ENCODE measurements at places on chromosomes 13 and 19.

GRCh38 chr19:42092350-42092749 is 16.4 kb downstream of the ZNF574 start:
- no peaks in the 10 kb centered on the region for H3K36me3 ChIP-seq
- H3K27ac ChIP-seq = no peak overlapping the region

GRCh38 chr19:1849132-1849474 is 820 bp upstream of the REXO1 start:
- DNase-seq = no peak
- no peaks in the 10 kb centered on the region for H3K27me3 ChIP-seq
- no peak overlapping the region for H3K4me3 ChIP-seq
- peaks cover 2% of the 10 kb centered on the region for H3K36me3 ChIP-seq
- peaks cover 13% of the 10 kb centered on the region for H3K4me1 ChIP-seq

DNA sequence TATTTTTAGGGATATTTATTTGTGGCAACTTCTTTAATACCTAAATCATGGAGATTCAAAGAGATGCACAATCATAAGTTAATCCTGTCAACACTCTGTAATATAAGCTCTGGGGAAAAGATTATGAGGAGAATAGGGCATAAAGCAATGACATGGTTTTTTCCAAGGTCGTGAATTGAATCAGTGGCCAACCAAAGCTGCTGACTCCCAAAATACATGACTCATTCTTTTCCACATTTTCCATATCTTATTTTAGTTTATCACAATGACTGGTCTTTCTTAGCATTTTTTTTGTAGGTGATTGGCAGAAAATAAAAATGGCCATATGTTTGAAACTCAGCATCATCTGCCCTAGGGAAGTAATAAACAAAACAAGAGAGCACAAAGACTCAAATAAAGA is 28.5 kb upstream of the RBM26 start:
- H3K36me3 ChIP-seq = no peaks in the 10 kb centered on the region
- peak; percentile 37 for DNase-seq
- H3K27ac ChIP-seq = peak overlapping the region; percentile 90
- peaks cover 23% of the 10 kb centered on the region for H3K4me1 ChIP-seq

GRCh38 chr13:76330761-76331160 is 555.4 kb downstream of the KCTD12 start:
- H3K4me1 ChIP-seq = no peaks in the 10 kb centered on the region
- DNase-seq = no peak
- H3K27ac ChIP-seq = no peak overlapping the region
- no peak overlapping the region for H3K4me3 ChIP-seq
- H3K36me3 ChIP-seq = no peaks in the 10 kb centered on the region

DNA sequence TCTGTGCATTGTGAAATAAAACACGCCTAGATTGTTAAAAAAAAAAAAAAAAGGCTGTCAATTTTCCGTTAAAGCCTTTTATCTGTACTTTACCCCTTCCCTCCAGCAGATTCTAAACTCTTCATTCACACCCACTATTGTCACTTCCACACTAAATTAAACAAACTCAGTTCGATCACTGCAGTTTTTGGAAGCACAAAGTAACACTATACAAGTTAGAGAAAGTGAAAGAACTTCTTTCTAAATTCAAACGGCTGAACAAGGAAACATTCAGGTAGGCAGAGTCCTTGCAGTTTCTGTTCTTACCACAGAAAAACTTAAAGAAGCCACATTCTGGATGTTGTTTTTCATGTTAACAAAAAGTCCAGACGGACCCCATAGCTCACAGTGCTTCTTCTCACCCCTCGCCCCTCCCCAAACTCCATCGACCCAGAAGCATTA is 27.5 kb upstream of the UBE2L5 start:
- peaks cover 12% of the 10 kb centered on the region for H3K4me1 ChIP-seq
- DNase-seq = no peak
- peak overlapping the region; percentile 90 for H3K27ac ChIP-seq
- peak overlapping the region; percentile 82 for H3K4me3 ChIP-seq
- H3K27me3 ChIP-seq = peaks cover 13% of the 10 kb centered on the region
- no peaks in the 10 kb centered on the region for H3K36me3 ChIP-seq

- no peak overlapping the region for H3K27ac ChIP-seq
- H3K4me1 ChIP-seq = no peaks in the 10 kb centered on the region
- H3K36me3 ChIP-seq = no peaks in the 10 kb centered on the region
- DNase-seq = no peak
- H3K27me3 ChIP-seq = peaks cover 11% of the 10 kb centered on the region
These were observed 54.7 kb upstream of the ARHGEF7 start for GRCh38 chr13:111060237-111060919.

- peaks cover 13% of the 10 kb centered on the region for H3K4me1 ChIP-seq
- H3K27me3 ChIP-seq = no peaks in the 10 kb centered on the region
These were observed 2.6 kb downstream of the VMAC start for GRCh38 chr19:5907241-5907640.

GRCh38 chr13:94798738-94799137 is 86.4 kb upstream of the SOX21 start:
- DNase-seq = no peak
- H3K36me3 ChIP-seq = no peaks in the 10 kb centered on the region
- H3K27ac ChIP-seq = no peak overlapping the region
- no peaks in the 10 kb centered on the region for H3K4me1 ChIP-seq
- H3K27me3 ChIP-seq = no peaks in the 10 kb centered on the region

GRCh38 chr13:94703271-94703670 is 9.1 kb downstream of the SOX21 start:
- no peak overlapping the region for H3K27ac ChIP-seq
- peaks cover 99% of the 10 kb centered on the region for H3K27me3 ChIP-seq
- H3K36me3 ChIP-seq = no peaks in the 10 kb centered on the region
- no peaks in the 10 kb centered on the region for H3K4me1 ChIP-seq
- no peak overlapping the region for H3K4me3 ChIP-seq

DNA sequence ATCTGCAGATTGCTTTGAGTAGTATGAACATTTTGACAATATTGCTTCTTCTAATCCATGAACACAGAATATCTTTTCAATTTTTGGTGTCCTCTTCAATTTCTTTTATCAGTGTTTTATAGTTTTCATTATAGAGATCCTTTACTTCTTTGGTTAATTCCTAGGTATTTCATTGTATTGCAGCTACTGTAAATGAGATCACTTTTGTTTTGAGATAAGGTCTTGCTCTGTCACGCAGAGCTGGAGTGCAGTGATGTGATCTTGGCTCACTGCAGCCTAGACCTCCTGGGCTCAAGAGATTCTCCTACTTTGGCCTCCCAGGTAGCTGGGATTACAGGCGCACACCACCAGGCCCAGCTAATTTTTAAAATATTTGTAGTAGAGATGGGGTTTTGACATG is 9.8 kb downstream of the CYP2A7 start:
- no peaks in the 10 kb centered on the region for H3K4me1 ChIP-seq
- H3K27ac ChIP-seq = no peak overlapping the region
- no peaks in the 10 kb centered on the region for H3K36me3 ChIP-seq
- peaks cover 15% of the 10 kb centered on the region for H3K27me3 ChIP-seq
- DNase-seq = no peak
